Thoracic aorta (tissue), 2 donors: ENCODE measurements at places on chromosomes 11 and 22. TPM values are rescaled to one million over a fixed set of nuclear protein-coding genes. Genes with fewer than 3 reads are reported as not detected.

GRCh38 chr11:130439160-130439519 lies 9.3 kb upstream of the ADAMTS15 start:
- H3K4me1 ChIP-seq = no peaks in the 10 kb centered on the region
- H3K4me3 ChIP-seq = no peak overlapping the region
- H3K27me3 ChIP-seq = no peaks in the 10 kb centered on the region

DNA sequence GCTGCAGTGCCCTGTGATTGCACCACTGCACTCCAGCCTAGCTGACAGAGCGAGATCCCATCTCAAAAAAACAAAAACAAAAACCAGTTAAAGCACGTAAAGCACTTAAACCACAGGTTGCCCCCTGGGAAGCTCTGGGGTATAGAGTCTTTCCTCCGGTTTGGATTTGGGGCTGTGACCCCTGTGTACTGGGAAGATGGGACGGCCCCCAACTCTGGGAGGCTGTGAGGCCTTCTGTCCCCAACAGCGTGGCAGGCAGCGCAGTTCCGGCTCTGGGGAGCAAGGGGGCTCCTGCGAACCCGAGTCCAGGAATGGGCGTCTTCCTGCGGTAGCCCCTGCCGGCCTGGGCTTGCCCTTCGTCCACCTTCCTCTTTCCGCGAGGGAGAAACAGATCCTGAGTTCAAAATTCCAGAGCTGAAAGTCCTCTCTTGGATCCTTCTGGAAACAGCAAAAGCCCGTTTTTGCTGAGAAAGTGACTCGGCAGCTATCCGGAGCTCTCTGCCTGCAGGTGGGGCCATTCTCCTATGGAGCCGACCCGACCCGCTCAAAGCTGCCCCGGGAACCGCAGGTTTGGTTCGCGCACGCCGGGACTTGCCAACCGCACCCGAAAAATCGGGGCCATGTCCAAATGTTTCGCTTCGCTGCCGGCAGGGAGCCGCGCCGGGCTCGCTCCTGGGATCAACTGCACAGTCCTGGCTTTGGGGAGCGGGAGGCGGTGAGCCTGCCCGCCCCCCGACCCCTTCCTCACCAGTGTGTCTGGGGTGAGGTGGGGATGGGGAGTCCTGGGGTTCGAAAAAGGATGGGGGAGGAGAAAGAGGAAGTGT lies 36.3 kb upstream of the POLA2 start:
- H3K4me3 ChIP-seq = peak overlapping the region; percentile 69
- H3K27me3 ChIP-seq = no peaks in the 10 kb centered on the region
- no peak overlapping the region for H3K27ac ChIP-seq
- DNase-seq = no peak

DNA sequence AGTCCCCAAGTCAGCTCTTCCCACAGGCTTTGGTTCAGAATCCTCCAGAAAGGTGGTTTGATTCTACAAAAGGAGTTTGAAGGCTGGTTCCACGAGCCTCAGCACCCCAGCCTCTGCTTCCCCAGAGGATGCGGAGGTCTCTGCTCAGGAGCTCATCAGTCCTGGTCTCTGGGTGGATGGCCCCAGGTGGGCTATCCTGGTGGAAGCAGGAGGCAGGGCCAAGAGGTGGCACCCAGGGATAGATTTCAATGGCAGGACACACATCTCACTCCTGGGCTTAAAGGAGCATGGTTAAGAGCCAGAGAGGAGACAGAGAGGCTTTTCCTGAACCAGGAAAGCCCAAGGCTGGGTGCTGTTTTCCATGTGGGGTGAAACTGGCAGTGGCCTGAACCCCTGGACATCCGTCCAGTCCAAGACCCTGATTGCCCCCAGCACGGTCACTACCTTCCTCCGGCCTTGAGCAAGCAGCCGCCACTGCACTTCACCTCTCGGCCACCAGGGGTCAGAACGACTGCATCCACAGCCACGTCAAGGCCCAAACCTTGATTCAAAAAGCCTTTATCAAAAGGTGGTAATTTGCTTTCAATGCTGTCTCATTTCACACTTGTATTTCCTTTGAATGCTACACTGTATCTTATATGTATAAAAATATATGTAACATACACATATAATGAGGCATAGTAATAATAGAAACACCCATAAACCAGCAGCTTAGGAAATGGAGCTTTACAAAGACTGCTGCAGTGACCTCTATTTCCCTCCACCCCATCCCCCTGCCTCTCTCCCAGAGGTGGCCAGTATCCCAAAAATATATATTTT lies 19.3 kb upstream of the FXYD2 start:
- no peaks in the 10 kb centered on the region for H3K36me3 ChIP-seq
- H3K27ac ChIP-seq = no peak overlapping the region
- H3K27me3 ChIP-seq = no peaks in the 10 kb centered on the region

GRCh38 chr11:68525930-68526329 lies 65.4 kb downstream of the PPP6R3 start:
- H3K4me1 ChIP-seq = peaks cover 25% of the 10 kb centered on the region
- peaks cover 14% of the 10 kb centered on the region for H3K36me3 ChIP-seq
- no peak overlapping the region for H3K27ac ChIP-seq
- no peak overlapping the region for H3K4me3 ChIP-seq
- DNase-seq = no peak
- H3K27me3 ChIP-seq = no peaks in the 10 kb centered on the region

DNA sequence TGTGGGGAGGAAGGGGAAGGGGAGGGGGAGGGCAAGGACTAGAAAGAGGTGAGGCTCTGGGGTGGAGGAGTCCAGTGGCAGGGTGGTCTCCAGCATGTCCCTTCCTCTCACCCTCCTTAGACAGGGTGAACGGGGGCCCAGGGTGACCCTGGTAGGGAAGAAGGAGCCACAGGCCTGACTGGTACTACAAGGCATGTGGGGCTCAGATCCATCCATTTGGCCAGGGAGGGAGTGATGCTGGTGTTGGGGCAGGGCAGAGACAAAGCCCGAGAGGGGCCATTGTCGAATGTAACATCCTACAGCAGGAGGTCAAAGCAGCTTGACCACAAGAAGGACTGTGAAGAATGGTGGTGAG lies 69.0 kb upstream of the SHISAL1 start:
- H3K27ac ChIP-seq = no peak overlapping the region
- no peaks in the 10 kb centered on the region for H3K4me1 ChIP-seq
- H3K27me3 ChIP-seq = no peaks in the 10 kb centered on the region
- no peaks in the 10 kb centered on the region for H3K36me3 ChIP-seq
- H3K4me3 ChIP-seq = no peak overlapping the region
- DNase-seq = no peak

GRCh38 chr11:77066229-77067042 lies at the start of gene CAPN5:
Gene CAPN5 (plus strand): TSS chr11:77066971. CDS start chr11:77084887, 17,916 bp downstream.
- peak within 1 kb of the TSS; percentile 79 for H3K4me3 ChIP-seq
- peak; percentile 43 for DNase-seq
- no peaks in the 10 kb centered on the region for H3K36me3 ChIP-seq
- H3K27ac ChIP-seq = peak within 1 kb of the TSS; percentile 76

DNA sequence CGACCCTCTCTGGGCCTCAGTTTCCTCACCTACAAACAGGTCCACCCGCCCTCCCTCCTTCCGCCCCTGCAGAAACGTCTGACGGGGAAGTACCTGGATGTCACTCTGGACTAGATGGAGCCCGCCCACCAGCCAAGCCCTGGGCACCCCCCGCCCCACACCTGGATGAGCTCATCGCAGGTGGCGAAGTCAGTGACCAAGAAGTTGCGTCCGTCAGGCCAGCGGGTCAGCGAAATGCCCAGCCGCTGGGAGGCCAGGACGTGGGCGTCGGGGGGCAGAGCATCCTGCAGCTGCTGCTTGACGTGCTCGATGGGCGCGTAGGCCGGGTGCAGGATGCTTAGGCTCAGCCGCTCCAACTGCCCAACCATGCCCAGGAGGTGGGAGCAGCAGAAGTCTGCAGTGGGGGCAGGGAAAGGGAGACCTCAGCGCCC lies 897 bp downstream of the PNPLA5 start:
- H3K27me3 ChIP-seq = no peaks in the 10 kb centered on the region
- H3K27ac ChIP-seq = no peak overlapping the region
- no peak for DNase-seq
- no peaks in the 10 kb centered on the region for H3K4me1 ChIP-seq

GRCh38 chr11:44377914-44378321 lies 68.0 kb upstream of the ALX4 start:
- H3K27ac ChIP-seq = no peak overlapping the region
- no peak for DNase-seq
- no peak overlapping the region for H3K4me3 ChIP-seq
- no peaks in the 10 kb centered on the region for H3K4me1 ChIP-seq

DNA sequence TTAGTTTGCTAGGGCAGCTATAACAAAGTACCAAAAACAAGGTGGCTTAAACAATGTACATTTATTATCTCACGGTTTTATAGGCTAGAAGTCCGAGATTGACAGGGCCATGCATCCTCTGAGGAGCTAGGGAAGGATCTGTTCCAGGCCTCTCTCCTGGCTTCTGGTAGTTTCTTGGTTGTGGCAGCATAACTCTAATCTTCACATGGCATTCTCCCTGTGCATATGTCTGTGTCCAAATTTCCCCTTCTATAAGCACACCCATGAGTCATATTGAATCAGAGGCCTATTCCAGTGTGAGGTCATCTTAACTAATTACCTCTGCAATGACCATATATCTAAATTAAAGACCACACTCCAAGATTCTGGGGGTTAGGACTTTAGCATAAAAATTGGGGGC lies 31.3 kb upstream of the MMP13 start:
- no peak for DNase-seq
- no peaks in the 10 kb centered on the region for H3K27me3 ChIP-seq
- H3K27ac ChIP-seq = no peak overlapping the region

DNA sequence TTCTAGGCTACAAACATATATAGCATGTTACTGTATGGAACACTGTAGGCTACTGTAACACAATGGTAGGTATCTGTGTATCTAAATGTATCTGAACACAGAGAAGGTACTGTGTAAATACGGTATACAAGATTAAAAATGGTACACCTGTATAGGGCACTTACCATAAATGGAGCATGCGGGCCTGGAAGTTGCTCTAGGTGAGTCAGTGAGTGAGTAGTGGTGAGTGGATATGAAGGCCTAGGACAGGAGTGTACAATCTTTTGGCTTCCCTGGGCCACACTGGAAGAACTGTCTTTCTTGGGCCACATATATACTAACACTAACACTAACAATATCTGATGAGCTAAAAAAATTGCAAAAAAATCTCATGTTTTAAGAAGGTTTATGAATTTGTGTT lies 21.4 kb downstream of the RNF141 start:
- H3K36me3 ChIP-seq = peaks cover 8% of the 10 kb centered on the region
- DNase-seq = no peak
- H3K4me1 ChIP-seq = peaks cover 50% of the 10 kb centered on the region
- no peak overlapping the region for H3K4me3 ChIP-seq
- H3K27me3 ChIP-seq = no peaks in the 10 kb centered on the region
- no peak overlapping the region for H3K27ac ChIP-seq

DNA sequence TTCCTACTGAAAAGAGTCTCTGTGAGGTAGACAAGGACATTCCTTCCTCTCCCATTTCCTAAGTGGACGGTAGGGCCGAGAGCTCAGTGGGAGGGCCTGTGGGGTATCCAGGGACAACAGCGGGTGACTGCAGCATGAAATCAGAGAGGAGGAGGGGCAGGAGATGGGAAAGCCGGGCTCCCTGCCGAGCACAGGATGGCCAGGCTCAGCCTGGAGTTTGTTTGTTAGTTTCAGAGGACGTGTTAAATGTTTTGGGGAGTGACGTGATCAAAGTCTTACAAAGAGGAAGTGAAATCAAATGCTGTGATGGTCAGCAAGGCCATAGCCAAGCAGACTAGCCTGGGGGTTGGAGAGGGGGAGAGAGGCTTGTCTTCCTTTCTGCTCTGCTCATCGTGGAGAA lies 152.7 kb downstream of the ADAMTS15 start:
- H3K27ac ChIP-seq = no peak overlapping the region
- H3K36me3 ChIP-seq = no peaks in the 10 kb centered on the region
- DNase-seq = no peak
- no peak overlapping the region for H3K4me3 ChIP-seq
- H3K4me1 ChIP-seq = no peaks in the 10 kb centered on the region

DNA sequence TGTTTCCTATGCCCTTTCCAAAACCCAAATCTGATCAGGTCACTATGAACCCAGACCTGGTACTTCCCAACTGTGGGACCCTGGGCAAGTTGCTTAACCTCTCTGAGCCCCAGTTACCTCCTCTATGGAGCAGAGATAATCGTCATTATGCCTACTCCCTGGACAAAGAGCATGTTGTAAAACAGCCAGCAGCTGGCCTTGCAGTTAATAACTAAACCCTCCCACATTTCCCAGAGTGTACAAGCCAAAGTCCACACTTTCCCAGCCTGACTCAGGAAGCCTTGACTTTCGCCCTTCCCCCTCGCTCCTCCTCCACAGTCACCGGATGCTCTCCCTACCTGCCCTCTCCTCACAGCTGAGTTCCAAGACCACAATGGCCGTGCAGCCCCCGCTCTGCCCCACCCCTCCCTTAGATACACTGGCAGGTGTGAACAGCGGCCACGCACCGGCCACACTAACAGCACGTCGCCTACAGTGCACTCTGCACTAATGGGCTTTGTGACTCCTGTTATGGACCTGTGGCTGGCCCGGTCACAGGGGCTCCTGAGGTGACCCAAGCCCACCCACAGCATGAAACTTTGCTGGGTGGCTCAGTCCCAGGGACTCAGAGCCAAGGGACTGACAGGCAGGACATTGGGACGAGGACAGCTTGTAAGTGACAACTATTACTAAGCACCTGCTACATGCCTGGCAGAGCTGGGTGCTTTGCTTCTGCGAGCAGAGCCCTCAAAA lies 15.6 kb upstream of the MFNG start:
- no peaks in the 10 kb centered on the region for H3K36me3 ChIP-seq
- no peaks in the 10 kb centered on the region for H3K27me3 ChIP-seq
- H3K27ac ChIP-seq = no peak overlapping the region
- H3K4me3 ChIP-seq = no peak overlapping the region

DNA sequence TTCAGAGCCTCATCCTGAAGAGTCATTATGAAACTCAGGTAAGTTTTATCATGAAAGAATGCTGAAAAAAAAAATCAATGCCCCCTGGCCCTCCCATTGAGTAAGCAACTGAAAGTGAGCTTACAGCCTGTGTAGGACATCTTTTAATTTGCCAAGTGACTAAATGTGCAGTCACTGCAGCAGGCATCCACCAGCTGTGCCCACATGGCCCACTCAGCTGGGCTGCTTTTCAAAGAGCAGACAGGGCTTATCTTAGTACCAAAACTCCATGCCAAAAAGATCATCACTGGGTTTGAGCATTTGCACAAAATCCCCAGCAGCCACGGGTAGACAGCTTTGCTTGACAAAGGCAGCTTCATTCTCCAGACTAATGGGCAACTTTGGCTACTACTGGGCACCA lies 709.7 kb downstream of the NTM start:
- no peaks in the 10 kb centered on the region for H3K36me3 ChIP-seq
- H3K27me3 ChIP-seq = no peaks in the 10 kb centered on the region
- no peaks in the 10 kb centered on the region for H3K4me1 ChIP-seq
- DNase-seq = no peak
- H3K27ac ChIP-seq = no peak overlapping the region

GRCh38 chr11:67384851-67385366 lies 6.9 kb upstream of the RAD9A start:
- DNase-seq = no peak
- H3K27me3 ChIP-seq = no peaks in the 10 kb centered on the region
- no peaks in the 10 kb centered on the region for H3K4me1 ChIP-seq
- H3K36me3 ChIP-seq = no peaks in the 10 kb centered on the region

- no peaks in the 10 kb centered on the region for H3K4me1 ChIP-seq
- H3K27me3 ChIP-seq = no peaks in the 10 kb centered on the region
- H3K4me3 ChIP-seq = no peak overlapping the region
- H3K27ac ChIP-seq = no peak overlapping the region
- no peaks in the 10 kb centered on the region for H3K36me3 ChIP-seq
These were observed 56.1 kb upstream of the INCENP start for GRCh38 chr11:62067741-62068140.

GRCh38 chr11:35146074-35146521 lies 7.1 kb downstream of the CD44 start:
- H3K27me3 ChIP-seq = no peaks in the 10 kb centered on the region
- H3K4me3 ChIP-seq = no peak overlapping the region
- peaks cover 23% of the 10 kb centered on the region for H3K4me1 ChIP-seq
- no peak overlapping the region for H3K27ac ChIP-seq
- DNase-seq = no peak

The ARHGAP8 gene
- total RNA-seq = 1.2 TPM

The CALCB gene
- total RNA-seq = 1.5 TPM

The DBX1 gene
- not detected for total RNA-seq

The NCF4 gene
- total RNA-seq = 38.1 TPM

The RASD2 gene
- total RNA-seq = 14.0 TPM
